Stimulated activated CD4-positive, alpha-beta T cell treated with anti-CD3 and anti-CD28 coated beads, Interleukin-15, amount 100 ng/mL, for 48 hours (primary cell): ENCODE measurements at places on chromosomes 12 and 14.

- DNase-seq: no peak
Observed at GRCh38 chr14:60643463-60644314, 5.6 kb downstream of the SIX1 start.

DNA sequence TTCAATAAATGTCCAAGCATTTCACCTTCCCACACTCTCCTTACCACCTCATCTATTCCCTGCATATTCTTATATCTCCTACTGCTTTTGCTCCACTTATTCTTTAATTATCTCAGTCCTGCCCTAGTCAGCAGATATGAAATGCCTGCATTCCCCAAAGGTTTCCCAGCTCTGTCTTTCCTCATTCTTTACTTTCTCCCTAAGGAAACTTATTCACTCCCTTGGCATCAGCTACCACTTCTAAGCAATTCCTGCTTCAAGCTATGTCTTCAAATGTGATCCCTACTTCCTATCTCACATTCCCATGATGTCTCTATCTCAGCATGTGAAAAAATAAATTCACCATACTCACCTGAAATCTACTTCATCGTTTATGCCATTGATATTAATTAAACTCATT is 111.8 kb downstream of the CAPZA3 start:
- no peak for DNase-seq

DNA sequence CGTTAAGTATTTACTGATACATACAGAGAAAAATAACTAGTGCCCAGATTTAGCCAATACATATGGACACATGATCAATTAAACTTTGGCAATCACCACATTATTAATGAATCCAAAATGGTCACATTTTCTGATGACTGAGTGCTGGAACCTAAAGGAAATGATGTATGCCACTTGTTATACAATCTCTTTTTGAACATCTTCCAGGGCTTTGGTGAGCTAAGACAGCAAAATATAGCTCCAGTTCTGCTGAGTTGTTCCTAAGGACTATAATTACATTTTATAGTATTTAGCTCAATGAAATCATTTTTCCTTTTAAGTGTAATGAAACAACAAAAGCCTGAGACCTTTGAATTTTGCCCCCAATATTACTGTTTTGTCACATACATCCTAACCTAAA is 329.1 kb upstream of the ATP2B1 start:
- no peak for DNase-seq

GRCh38 chr12:107567876-107568619 is 117.6 kb upstream of the PWP1 start:
- DNase-seq: no peak

DNA sequence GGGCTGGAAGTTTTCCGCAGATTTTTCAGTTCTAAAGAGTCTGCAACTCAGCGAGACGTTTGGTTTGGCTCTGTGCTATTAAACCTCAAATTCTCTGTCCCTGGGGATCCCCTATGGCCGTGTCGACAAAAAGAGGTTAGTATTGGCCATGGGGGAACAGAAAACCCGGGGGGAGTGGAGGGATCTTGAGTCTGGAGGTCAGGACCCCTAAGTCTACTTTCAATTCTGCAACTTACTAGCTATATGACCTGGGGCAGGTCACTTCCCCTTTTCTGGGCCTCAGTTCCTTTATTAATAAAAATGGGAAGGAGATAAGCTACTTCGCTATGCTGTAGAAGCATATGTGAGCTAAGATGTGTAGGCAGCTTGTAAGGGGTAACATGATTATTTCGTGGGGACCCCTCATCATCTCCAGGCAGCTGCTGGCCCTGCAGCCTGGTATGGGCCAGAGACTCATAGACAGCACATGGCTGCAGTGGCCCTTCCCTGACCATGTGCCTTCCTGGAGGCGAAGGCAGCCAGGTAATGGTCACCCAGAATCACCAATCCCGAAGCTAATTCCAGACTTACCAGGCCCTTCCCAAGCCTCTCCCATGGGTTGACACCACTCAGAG is 8.6 kb downstream of the ASB2 start:
- no peak for DNase-seq

DNA sequence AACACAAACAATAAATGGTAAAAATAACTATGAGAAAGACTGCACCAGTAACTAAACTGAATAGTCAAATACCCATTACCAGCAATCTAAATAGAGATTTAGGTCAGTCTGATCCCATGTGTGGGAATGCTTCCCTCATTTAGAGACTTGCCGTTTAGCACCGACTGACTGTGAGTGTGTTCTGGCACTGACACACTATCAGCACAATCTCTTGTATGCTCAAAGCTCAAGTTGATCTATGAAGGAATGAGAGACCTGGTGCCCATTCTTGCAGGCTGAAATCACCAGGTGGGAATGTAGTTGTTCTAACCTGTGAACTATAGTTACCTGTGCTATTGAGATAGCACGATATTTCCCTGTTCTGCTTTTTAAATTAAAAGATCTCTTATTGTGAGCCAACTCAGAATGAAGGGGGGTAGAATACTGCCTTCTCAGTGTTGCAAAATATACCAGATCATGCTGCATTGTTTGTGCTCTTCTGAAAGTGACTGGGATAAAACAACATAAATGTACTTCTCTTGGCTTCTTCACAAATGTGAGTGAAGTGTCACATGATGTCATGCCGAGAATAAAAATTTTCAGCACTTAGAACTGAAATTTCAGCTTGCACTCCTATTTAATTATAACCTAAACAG is 99.6 kb downstream of the LIN7A start:
- DNase-seq: no peak

DNA sequence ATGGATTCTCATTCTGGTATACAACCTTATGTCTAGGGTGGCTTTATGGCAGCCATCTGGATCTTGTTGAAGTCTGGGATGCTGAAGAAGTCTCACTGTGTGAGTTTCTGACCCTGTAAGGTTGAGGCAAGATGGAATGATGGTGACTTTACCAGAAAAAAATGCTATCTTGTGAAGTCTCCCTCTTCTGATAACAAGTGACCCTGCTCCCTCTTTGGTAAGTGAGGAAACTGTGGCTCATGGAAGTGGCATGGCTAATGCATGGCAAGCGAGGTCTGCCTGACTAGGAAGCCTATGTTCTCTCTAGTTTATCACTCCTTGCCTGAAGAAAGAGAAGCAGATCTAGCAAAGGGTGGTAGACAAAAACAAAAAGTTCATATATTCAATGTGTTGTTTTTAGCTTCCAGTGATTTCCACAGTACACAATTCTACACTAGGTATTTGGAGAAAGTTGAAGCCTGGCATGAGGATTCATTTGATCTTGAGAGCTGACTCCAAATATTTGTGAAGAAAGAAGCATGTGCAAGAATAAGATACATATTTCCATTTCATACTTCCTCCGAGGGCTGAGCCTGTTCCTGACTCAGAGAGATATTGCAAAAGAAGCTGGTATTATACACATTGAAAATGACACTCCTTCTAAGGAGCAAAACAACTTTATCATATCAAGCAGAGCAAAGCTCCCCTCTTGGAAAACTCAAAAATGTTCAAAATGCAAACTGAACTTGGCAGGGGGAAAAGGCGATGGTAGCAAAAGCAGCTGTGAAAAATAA is 63.6 kb downstream of the HELB start:
- DNase-seq: no peak

GRCh38 chr14:63287666-63288483 is 30.9 kb downstream of the GPHB5 start:
- DNase-seq: no peak

- DNase-seq: no peak
Observed at GRCh38 chr14:100393906-100394732, 71.0 kb downstream of the SLC25A47 start.
